Activated naive CD4-positive, alpha-beta T cell treated with anti-CD3 and anti-CD28 coated beads, Interleukin-2, amount 50 U/mL, for 16 hours (primary cell): ENCODE measurements at places on chromosomes 2 and 18.

GRCh38 chr2:72719416-72719815, 106.4 kb downstream of the EXOC6B start:
- no peak for DNase-seq

GRCh38 chr2:107772353-107772752, 54.3 kb upstream of the RGPD4 start:
- no peak for DNase-seq

- DNase-seq, result no peak
Observed at GRCh38 chr2:98084151-98084868, 2.7 kb upstream of the VWA3B start.

- no peak for DNase-seq
Observed at GRCh38 chr2:186543561-186544131, 46.2 kb upstream of the ITGAV start.

DNA sequence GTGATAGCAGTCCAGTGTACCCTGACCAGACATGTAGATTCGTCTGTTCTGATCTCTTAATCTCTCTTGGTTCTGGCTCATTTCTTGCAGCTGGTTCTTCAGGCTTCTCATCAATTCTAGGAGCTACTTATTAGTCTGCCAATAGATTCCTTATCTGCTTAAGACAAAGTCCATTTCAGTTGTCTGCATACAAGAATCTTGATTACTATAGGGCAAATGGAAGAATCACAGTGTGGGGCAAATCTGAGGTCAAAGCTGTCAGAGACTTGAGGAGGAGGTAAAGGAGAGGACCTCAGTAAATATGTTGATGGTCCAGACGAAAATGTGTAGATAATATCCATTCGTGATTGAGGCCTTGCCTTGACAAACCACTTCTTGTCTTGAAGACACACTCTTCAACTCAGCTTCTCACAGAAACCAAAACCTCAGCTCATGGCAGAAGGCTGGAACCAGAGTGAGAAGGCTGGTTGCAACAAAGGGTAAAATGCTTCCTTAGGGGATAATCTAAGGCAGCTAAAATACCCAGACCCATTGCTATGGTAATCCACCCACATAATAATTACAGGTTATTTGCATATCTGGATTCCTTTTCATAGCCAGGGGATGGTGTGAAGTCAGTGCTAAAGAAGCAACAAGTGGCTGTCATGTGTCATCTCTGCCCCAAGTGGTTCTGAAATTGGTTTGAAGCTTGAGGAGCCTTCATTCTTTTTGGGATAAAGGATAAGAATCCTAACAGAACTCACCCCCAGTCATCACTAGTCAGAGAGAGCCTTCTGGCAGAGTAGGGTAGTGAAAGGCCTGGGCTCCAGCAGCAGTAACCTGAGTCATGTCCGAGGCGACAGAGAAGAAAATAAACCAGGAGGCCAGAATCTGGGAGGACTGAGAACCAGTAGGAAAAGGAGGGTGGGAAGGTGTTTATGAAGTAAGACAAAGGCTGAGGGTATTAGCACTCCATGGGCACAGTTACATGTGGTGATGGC, 29.2 kb upstream of the PELI1 start:
- DNase-seq, result no peak

DNA sequence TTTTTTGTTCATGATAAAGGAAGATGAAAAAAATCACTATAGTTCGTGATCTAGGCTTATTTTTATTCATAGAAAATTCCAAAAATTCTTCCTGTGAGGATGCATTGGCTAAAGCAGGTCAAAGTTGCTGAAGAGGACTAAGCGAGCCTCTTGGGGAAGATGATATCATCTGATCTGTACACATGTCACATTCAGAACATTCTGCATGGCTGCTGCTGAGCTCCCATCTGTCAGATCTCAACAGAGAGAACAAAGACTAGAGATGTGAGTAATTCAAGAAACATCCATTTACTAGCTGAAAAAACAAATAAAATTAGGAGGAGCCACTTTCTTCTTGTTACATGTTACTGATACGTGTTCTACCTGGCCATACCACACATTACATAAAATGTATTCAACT, 518.6 kb upstream of the FSIP2 start:
- DNase-seq, result no peak

DNA sequence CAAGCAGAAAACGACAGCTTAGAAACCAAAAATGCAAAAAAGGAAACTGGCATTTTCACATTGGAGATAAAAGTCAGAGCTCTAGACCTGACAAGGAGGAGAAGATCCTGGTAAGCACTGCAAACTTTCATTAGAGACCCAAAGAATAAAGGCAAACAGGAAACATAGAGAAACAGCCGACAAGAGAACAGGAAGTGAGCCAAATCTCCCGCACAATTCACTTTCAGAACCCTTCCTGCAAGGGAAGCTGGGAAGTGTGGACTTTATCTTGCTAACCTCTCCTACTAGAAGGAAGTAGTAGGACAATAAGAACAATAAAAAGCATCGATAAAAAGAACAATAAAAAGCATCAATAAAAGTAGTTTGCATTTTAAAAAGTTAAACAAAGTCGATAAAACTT, 417.8 kb upstream of the SPHKAP start:
- DNase-seq, result no peak

- DNase-seq, result no peak
Observed at GRCh38 chr2:64860276-64860885, 128.8 kb upstream of the SLC1A4 start.

- no peak for DNase-seq
Observed at GRCh38 chr18:39635966-39636365, 2070.4 kb upstream of the CELF4 start.

- DNase-seq, result no peak
Observed at GRCh38 chr2:17680119-17680518, 73.5 kb downstream of the SMC6 start.

DNA sequence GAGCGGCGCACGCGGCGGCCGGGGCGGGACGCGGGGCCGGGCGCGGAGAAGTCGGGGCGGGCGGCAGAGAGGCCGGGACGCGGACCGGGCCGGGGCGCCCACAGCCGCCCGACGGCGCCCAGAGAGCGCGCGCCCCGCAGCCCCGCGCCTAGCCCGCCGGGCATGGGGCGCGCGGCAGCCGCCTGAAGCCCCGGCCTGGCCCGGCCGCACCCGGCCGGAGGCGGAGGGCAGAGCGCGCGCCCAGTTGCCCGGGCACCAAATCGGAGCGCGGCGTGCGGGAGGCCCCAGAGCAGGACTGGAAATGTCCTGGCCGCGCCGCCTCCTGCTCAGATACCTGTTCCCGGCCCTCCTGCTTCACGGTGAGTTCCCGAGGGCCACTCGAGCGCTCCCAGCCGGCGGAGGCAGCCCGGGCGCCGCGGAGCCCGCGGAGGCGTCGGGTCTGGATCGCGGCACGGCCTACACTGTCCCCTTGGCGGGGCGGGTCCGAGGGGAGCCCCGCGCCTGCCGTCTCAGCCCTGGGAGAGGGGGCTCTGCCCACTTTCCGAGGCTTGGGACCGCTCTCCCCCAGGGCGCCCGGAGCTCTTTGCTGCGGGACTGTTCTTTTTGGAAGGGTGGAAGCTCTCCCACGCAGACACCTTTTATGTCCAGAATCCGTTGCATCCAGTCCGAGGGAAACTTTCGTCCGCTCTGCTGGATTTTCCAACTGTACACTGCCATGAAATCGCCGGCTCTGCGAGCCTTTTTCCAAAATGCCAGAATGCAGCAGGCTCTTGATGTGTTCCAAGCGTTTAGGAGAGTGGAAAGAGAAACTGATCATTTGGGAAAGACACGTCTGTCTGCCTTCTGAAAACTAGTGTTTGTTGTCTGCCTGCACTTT, 484 bp downstream of the APCDD1 start:
- DNase-seq, result no peak

DNA sequence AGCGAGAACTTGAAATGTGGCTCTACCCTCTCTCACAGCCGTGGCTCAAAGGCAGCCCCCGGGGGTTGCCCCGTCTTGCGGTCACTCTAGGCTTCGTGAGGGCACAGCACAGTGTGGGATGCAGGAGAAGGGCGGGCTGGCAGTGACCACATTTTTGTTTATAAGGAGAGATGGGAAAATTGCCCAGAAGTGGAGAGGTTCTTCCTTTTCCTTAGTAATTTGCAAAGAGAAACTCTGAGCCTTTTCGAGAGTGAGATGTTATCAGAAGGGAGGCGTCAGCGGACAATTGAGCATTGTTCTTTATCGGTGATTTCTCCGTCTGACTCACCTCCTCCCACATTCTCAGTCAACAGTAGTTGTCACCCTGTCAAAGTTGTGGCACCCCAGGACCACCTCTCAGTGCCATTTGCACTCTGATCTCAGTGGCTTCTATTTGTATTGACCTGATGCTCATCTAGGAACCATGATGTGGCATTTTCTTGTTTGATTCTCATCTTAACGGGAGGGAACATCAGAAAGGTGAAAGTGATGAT, 89.6 kb downstream of the ACAA2 start:
- no peak for DNase-seq

DNA sequence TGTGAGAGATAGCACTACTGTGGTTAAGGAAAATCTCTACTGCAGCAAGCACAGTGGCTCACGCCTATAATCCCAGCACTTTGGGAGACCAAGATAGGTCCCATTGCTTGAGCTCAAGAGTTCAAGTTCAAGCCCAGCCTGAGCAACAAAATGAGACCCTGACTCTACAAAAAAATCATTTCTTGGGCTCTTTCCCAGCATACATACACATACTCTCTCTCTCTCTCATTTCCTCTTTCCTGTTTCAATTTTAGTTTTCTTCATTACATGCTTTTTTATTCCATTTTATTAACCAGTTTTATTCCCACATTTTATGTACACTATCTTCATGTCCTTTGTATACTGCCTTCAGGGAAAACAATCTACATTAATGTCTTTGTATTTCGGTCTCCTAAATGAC, 14.6 kb downstream of the WDR33 start:
- DNase-seq, result no peak

DNA sequence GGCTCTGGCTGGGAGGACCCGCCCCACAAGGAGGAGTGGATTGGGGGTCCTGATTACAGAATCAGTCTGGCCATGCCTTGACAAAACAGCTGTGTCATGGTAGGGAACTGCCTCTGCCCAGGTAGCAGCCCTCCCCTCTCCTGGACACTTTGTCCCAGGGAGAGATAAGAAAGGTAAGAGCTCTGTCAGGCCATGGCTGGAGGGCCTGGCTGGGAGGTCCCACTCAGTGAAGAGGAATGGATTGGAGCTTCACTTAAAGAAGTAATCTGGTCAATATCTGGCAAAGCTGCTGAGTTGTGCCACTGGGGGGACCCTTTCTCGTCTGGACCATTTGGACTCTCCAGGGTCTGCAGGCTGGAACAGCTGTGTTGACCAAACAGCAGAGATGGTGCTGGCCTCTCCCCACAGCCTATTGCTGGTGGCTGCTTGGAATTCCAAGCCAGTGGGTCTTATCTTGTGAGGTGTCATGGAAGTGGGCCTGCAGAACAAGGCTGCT, 75.4 kb downstream of the EPC2 start:
- no peak for DNase-seq

- no peak for DNase-seq
Observed at GRCh38 chr2:9178110-9178903, 28.3 kb upstream of the ASAP2 start.

DNA sequence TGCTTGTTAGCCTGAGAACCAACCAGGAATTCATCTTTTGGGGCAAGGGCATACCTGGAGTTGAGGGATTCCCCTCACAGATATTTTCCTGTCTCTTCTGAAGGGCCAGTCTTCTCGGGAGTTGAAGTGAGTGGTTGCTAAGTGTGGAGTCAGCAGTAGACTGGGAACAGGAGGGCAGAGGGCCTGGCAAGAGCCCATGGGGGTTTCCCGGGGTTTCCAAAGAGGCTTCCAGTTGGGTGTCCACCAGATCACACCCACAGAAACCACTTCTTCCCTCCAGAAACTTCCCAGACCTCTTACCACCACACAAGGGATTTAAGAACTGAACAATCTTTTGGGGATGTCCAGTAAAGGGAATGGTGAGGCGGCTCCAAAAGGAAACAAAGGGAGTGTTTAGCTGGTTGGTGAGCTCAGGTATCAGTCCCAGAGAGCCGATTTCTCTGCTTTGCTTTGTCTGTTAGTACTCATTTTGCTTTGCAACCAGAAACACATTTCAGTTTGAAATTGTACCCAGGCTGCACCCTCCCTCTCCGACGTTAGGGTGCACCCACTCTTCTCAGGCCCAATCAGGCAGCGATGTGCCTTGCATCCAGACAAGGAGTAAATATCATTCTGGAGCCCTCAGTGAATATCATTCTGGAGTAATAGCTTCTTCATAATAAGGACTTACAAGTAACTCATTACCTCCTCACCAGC, 47.5 kb upstream of the SPATS2L start:
- no peak for DNase-seq

GRCh38 chr2:27191070-27191829, 20.6 kb upstream of the ATRAID start:
- DNase-seq, result peak; percentile 25

DNA sequence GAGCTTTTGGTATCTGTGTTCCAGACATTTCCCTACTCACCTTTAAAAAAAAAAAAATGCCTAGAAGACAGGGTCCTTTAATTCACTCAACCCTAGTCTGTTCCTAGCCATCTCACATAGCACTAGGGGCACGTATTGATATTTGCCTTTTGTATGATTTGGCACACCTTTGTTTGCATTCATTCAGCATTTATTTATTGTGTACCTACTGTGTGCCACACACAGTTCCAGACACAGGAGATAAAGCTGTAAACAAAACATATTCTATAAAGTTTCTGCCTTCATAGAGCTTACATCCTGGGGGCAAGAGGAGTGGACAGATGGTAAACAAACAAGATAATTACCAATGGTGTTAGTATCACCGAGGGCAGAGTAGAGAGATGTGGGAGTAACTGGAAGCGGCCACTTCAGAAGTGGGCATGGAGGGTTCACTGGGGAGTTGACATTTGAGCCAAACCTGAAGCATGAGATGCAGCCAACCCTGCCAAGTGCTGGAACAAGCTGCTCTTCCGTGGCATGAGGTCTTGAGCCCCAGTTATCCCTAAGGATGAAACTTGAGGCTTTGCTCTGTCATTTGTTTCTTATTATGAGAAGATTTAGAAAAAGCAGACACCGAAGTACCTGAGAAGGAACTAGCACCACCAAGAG, 18.2 kb downstream of the MAPRE2 start:
- DNase-seq, result no peak

DNA sequence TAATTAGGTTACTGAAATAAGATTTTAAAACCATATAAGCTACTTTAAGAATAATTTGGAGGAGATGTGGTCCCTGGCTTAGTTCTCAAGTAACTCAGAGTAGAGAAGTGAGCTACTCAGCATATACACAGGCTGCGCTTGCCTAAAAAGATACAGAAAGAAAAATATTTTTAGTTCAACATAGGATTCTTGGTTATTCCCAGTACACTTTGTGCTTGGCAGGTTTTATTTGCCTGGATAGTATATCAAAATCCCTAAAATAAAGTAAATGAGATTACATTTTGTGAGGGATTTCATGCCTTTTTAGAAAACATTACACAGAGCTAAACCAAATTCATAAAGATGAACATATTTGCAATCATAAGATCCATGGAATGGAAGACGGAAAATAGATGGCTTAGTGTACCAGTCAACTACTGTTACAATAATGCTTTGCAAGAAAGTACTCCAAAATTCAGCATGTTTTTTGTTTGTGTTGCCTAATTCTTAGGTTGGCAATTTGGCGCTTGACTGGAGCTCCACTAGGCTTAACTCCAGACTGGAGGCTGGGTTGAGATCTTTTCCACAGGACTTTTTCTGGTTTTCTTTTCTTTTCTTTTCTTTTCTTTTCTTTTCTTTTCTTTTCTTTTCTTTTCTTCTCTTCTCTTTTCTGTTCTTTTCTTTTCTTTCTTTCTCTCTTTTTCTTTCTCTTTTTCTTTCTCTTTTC, 600.5 kb upstream of the SYT4 start:
- DNase-seq, result no peak
